ENCODE measurements at places on chromosomes 3 and 15. TPM values are rescaled to one million over a fixed set of nuclear protein-coding genes. Genes with fewer than 3 reads are reported as not detected.

Gene ATP10A
- total RNA-seq: 0.28 TPM

Gene GOLGA8Q
- total RNA-seq: 1.3 TPM

Gene WNT7A
- not detected for total RNA-seq

Gene CFAP100
- 1.7 TPM for total RNA-seq

Gene PODXL2
- total RNA-seq: 14.3 TPM

Gene LDHAL6B
- total RNA-seq: not detected

Gene ATP13A4
- total RNA-seq: 0.51 TPM

- DNase-seq: peak; percentile 55
These were observed 44.2 kb downstream of the SGO1 start for GRCh38 chr3:20141851-20142250.

DNA sequence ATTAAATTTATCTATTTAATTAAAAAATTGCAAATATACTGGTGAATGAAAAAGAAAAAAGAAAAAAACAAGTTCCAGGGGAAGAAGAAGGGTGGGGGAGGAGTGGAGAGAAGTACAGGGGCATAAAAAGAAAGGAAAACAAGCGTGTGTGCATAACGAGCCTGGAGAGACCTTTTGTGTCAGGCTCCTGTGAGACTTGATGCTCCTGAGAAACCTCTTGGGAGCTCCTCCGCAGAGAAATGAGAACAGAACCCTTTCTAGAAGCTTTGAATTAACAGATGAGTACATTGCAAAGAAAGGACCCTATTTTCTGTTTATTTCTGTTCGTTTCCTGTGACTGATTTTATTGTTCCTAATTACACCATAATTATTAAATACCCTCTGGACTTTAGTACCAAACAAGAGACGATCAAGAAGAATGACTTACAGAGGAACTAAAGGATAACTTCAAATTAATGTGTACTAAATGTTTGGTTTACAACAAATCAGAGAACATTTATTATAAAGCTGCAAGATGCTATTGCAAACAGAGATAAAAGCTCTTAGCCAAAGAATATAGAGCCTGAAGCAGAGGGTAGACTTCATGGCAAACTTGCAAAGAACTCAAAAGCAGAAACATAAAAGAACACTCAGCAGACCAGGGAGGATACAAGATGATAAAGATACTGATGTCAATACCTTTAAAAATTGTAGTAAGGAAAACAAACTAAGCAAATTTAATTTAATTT is 74.7 kb downstream of the DPPA2 start:
- DNase-seq: no peak

- DNase-seq: no peak
These were observed 33.8 kb upstream of the GREM1 start for GRCh38 chr15:32683906-32684584.

DNA sequence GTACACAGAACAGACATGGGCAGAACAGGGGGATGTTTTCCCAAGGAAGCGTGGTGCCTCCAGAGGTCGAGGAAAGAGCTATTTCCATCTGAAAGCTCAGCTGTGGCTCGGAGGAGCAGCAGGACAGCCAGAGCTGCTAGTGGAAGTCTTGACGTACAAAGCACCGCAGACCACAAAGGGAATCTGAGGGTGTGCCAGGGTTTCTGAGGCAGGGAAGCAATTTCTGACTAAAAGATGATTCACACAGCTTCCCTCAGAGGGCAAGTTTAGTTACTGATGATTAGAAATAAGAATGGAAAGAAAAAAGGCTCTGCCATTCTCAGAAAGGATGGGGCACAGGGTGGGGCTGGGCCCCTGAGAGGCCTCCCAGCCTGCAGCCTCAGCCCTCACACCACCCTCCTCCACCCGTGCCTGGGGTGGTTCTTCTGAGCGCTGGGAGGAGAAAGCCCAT is 45.8 kb upstream of the SEC13 start:
- no peak for DNase-seq

DNA sequence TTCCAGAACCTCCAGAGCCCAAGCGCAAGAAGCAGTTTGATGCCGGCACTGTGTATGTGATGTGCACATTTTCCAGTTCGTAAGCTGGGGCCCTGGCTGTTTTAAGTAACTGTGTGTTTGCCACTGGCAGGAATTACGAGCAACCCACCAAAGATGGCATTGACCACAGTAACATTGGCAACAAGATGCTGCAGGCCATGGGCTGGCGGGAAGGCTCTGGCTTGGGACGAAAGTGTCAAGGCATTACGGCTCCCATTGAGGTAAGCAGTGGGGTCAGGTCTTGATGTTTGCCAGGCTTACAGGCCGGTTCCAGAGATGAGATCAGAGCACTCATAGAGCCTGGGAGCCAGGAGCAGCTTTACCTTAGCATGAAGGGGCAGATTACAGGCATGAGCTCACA is 28.4 kb downstream of the RBM5 start:
- no peak for DNase-seq

GRCh38 chr15:31169558-31169957 is 68.0 kb upstream of the TRPM1 start:
- no peak for DNase-seq

GRCh38 chr3:46280105-46280797 is 38.0 kb downstream of the CCR3 start:
- no peak for DNase-seq

GRCh38 chr3:145251311-145251710 is 909.7 kb downstream of the PLOD2 start:
- DNase-seq: no peak

Measured in ovary (tissue), 10 donors.